ENCODE measurements at places on chromosomes 4 and X.

- DNase-seq, result no peak
Observed at GRCh38 chr4:5752376-5753184, 41.6 kb downstream of the EVC start.

- DNase-seq, result peak; percentile 26
Observed at GRCh38 chr4:139633661-139634060, 32.0 kb upstream of the MGST2 start.

GRCh38 chr4:154307451-154307850 is 184.1 kb downstream of the DCHS2 start:
- DNase-seq, result no peak

- DNase-seq, result no peak
Observed at GRCh38 chrX:118631586-118631985, 95.8 kb upstream of the IL13RA1 start.

DNA sequence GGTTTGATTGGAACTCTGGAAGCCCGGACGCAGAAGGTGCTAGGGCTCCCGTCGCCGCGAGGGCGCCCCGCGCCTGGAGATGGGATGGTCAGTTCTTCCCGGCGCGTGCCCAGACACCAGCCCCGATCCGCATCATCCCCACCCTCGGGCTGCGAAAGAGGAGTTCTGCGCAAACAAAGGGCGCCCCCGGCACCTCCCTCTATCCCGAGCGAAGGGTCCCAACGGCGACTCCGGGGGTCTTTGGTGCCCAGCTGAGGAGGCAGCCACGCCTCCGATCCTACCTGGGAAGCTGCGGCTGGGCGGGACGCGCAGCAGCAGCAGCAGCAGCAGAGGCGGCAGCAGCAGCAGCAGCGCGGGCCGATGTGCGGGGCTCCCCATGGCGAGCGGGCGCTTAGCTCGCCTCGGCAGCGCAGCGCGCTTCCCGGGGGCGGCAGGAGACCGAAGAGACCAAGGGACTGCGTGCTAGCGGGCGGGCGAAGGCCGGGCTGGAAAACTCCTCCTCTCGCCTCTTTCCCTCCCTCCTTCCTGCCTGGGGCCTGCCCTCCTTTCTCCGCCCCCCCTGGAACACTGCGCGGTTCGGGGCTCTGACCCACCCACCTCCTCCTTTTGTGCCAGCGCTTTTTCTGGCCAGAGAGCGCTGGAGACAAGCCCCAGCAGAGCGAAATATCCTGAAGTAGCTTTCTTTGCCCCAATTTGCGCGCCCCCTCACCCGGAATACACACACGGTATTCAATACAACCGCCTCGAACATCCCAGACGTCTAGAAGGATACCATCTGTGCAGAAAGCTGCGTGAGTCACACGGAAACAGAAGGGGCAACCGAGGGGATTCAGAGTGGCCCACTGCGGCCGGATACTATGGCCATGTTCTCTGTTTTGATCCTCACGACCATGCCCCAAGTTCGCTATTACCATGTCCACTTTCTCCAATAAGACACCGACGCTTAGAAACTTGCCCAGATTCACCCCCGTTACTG is at the start of gene SRPX:
TSS of gene SRPX (minus strand) at position 457 of the 976 bp plus-strand sequence. CDS start at position 378, 79 bp downstream.
- peak; percentile 67 for DNase-seq

All from fibroblast of gingiva (primary cell).